Stimulated activated CD4-positive, alpha-beta T cell treated with anti-CD3 and anti-CD28 coated beads, Interleukin-2, amount 100 ng/mL, for 48 hours (primary cell): ENCODE measurements at places on chromosomes 6 and 20.

DNA sequence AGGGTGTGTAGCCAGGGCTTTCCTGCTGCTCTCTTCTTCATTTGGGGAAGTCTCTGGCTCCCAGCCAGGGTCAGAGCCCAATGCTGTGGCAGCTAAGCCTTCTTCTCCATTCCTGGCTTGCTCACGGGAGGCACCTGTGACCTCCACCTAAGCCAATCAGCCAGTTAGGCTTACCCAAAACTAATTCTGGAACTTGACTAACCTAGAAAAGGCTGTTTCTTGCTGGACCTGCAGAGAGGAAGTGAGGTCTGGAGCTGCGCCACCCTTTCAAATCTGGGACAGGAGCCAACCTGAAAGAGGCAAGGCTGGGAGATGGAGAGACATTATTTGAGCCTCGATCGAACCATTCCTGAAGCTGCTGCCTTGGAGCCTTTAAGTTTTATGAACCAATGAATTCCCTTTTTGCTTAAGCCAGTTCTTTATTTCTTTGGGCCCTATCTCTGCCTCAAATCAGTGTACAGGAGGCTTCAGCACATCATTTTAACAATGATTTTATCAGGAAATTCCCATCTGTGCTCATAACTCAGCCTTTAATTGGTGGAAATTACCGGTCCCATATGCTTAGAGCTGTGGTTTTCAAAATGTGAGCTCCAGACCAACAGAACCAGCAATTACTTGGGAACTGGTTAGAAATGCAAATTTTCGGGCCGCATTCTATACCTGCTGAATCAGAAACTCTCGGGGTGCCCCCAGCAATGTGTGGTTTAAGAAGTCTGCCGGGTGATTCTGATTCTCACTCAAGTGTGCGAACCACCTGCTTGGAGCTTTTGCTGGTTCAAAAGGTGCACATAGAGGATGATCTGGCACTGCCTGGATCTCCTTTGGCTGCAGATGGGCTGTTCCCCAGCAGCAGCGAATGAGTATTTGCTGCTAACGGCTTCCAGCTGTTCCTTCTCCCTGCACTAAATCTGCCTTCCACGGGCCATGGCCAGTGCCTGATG lies 97.4 kb upstream of the RNF24 start:
- no peak for DNase-seq

- DNase-seq = no peak
These were observed 733.6 kb upstream of the MAN1A1 start for GRCh38 chr6:120083186-120083585.

DNA sequence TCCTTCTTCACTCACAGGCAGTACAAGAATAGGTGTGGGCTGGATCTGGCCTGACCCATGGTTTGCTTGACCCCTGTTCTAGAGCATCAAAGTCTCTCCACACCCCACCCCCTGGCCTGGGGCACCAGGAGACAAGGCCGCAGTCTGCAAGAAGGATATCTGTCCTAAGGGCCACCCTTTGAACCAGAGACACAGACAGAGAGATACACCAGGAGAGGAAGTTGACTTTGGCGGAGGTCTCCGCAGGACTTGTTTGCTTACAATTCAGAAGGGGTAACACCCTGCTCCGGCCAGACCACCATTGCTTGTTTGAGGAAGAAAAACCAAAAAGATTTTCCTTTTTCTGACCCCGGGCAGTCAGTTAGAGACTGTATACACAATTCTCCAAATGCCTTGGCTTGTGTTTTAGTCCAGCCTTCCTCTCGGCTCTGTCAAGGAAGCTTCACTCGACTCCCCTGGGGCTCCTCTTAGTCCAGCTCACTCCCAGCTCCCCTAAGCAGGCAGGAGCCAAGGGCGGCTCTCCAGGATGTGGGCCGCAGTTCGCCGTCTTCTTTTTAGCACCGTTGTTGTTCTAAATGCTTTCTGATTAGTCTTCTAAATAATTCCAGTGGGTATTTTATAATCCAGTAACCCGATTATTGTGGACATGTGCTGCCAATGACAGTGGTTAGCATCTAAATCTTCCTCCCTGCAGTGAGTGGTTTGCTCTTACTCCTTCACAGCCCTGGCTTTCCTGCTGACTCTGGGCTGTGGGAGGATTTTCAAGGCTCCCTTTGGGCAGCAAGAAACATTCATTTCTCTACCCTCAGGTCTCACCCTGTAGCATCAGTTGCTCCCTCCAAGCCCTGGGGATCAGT lies 58.6 kb upstream of the MRPS10 start:
- DNase-seq = no peak

- no peak for DNase-seq
These were observed 38.0 kb downstream of the BFSP1 start for GRCh38 chr20:17493173-17493572.

DNA sequence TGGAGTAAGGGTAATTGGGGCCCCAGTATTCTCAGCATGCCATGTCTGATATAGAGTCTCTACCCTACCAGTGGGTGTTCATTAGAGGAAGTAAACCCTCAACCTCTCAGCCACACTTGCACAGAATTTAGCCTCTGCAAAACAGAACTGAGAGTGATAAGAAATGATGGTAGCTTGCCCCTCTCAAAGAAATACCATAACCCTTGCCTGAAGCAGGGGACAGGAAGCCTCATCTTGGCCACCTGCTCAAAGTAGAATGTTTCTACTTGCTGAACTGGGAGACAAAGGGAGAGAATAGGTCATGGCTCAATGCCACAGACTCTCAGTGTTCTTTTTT lies 33.7 kb downstream of the SPTLC3 start:
- no peak for DNase-seq

GRCh38 chr20:14860410-14860814 lies 523.0 kb upstream of the FLRT3 start:
- DNase-seq = no peak

DNA sequence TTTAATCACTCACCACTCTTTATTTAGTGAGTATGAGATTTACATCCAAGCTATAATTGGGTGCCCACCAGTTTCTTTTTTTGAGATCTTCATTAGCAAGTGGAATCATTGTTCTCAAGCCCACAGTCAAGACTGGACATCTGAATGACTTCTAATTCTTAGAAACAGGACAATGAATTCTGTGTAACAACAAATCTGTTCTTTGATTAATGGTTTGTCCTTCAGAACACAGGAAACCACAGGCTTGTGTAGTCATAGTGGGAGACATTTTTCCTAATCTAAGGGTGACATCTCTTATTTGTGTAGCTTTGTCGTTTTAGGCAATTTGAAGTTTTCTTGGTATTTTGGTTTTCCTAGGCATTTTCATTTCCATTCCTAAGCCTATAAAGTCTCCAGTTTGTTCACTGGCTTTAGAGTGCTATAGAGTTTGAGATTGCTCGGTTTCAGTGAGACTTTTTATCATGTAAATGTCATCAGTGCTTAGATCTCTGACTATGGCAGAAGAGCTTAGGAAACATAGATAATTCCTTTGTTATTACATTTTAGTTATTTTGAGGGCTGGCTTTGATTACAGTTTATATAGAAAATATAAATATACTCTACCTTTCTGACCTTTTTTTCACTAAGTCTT lies 903.9 kb upstream of the MAP3K7 start:
- no peak for DNase-seq

DNA sequence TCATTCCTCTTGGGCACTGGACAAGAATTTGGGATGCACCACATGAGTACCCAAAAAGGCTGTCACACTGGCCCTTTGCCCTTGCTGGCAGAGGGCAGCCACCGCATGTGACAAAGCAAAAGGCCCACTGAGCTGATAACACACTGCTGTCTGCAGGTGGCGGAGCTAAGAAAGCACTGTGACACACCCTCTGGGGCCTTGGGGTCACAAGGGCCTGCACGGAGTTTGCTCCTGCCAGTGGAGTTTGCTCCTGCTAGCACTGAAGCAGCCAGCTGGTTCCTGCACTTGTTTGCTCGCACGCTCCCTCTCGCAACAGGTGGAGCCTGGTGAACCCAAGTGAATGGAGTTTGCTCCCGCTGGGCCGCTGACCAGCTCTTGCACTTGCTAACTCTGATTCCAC lies 132.6 kb downstream of the LCA5 start:
- no peak for DNase-seq

GRCh38 chr6:159075506-159076228 lies 30.9 kb upstream of the TAGAP start:
- DNase-seq = no peak

GRCh38 chr6:52534966-52535390 lies 41.9 kb downstream of the TRAM2 start:
- DNase-seq = peak; percentile 13

DNA sequence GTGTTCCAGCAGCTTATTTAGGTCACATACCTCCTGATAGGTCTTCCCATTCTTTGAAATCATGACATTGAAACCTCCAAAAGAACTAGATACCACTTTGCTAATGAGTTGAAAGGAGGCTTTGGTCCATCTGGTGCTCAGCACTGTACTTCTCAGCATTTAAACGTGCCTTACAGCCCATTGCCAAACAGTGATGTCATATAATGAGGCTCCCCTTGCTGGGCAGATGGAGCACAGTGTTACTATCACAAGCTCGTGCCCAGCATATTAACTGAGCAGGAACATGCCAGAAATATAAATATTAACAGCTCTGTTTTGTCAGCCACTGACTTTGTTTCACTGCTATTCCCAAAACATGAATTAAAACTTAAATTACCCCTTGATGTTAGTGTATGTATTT lies 25.5 kb upstream of the MAPK13 start:
- no peak for DNase-seq

GRCh38 chr20:24631173-24631505 lies 161.7 kb downstream of the SYNDIG1 start:
- no peak for DNase-seq

- no peak for DNase-seq
These were observed 4.1 kb downstream of the OR12D2 start for GRCh38 chr6:29399525-29399924.

DNA sequence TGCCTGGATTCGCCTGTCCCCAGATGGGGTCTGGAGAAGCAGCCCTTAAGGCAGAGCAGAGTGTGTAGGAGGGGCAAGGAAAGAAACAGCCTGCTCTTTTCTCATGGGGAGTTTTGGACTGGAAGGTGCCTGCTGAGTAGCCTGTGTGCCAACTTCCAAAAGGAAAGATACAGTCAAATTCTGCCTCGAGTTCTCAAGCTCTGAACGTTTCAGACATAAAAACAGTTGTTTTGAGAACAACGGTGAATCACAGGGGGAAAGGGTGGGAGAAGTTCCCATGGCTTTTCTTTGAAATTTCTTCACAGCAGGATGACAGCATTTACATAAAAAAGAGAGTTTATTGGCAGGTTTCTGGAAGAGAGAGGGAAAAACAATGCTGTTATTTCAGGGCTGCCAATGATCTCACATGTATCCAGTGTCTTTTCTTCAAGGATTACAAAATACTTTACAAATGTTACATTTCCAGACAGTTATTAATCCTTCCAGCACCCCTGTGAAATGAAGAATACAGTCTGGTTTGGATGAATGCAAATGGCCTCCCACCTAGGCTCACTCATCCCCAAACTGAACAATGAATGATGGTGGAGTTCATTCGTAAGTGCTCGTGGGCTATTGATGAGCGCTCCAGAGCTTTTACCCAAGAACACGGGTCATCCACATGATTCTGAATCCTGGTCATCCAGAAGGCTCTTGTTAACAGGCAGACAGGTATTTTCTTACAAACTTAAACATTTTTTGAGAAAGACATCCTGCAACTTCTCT lies 33.8 kb upstream of the ECI2 start:
- DNase-seq = no peak

DNA sequence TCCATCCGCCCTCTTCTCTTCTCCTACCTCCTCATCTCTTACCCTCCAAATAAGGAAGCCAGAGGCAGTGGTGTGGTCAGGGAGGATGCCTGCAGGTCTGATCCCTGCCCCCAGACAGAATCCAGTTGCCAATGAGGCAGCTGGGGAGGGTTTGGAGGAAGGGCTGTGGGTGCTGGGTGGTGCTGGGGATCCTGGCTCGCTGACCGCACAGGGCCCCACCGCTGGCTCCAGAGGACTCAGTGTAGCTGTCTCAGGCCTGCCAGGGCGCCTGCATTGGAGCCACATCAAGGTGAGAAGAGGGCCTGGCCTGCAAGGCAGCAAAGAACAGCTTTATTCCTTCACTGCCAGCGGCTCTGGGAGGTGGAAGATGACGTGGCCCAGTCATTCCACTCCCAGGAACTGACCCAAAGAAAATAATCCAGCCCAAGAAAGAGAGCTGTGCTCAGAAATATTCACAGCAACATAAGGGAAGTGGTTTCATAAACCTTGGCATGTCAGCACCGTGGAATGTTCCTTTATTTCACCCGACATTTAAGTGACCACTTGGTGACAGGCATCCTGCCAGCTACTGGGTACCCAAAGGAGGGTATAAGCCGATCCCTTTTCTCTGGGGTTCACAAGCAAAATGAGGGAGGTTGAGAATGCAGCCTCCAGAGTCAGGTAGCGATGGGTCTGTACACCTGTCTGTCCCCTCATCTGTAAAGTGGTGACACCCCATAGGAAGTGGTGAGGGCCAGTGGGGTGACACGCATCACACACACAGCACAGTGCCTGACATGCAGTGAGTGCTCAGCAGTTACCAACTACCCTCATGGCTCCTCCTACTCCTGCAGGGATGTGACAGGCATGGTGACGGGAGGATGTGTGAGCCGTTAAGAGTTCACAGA lies 125.1 kb downstream of the SNX5 start:
- DNase-seq = no peak

GRCh38 chr6:27616328-27617045 lies 143.6 kb upstream of the ZNF184 start:
- DNase-seq = no peak

DNA sequence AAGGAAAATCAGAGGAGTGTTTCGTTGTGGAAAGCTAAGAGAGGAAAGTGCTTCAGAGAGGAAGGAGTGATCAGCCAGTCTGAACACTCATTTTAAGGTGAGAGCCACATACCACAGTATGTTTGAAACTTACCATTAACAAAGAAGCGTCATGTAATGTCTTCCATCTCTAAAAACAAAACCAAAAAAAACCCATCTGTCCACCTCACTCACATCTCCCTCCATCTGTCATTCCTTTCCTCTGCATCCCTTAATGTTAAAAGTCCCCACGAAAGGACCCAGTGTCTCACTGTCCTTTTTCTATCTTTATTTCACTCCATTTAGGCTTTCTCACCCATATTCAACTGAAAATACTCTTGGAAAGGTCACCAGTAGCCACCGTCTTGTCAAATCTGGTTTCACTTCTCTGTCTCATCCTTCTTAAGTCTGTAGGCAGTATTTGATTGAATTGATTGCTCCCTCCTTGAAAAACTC lies 59.4 kb upstream of the GNRH2 start:
- no peak for DNase-seq
